Caki2 (cell line): ENCODE measurements at places on chromosomes 7 and 10. TPM values are rescaled to one million over a fixed set of nuclear protein-coding genes. Genes with fewer than 3 reads are reported as not detected.

Gene OAT
- 74.1 and 137 TPM in 2 replicates for total RNA-seq

Gene FAM237B
- total RNA-seq = not detected in 2 replicates

- DNase-seq = no peak
Observed at GRCh38 chr10:21524526-21525366, 736 bp downstream of the SKIDA1 start.

- no peak for DNase-seq
Observed at GRCh38 chr7:93817004-93817403, 73.5 kb downstream of the TFPI2 start.

DNA sequence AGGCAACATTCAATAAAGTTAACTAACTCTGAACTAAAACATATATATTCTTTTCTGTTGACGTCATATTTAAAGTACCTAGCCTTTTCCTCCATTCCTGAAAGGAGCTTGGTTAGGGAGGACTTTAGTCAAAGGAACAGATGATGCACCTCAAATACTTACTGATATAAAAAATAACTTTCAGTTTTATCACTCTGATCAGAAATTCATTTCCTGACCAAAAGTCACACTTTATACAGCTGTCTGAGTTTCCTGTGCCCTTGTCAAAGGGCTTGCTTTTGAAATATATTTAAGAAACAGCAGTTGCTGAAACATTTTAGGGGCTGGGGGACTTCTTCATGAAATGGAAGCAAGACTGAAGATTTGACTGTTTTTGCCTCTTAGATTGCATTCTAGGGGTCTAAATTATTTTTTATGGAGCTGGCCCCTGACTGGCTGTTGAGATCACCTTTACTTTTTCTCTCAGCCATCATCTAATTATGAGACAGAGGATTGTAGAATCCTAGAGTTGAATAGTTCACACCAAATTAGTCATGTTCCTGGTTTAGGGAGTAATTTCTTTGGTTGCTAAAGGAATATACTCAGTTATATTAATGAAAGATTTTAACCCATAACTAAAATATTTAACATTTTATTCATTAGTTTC, 46.6 kb downstream of the GLCCI1 start:
- DNase-seq = no peak

Gene UTF1
- not detected in 2 replicates for total RNA-seq
